ENCODE measurements at places on chromosomes 4 and X. TPM values are rescaled to one million over a fixed set of nuclear protein-coding genes. Genes with fewer than 3 reads are reported as not detected.

The SHOX gene
- total RNA-seq = not detected

The CENPVL2 gene
- total RNA-seq = not detected

The EDA gene
- total RNA-seq = 2.8 TPM

The SMIM10L2A gene
- 3.1 TPM for total RNA-seq

The CENPC gene
- total RNA-seq = 64.0 TPM

The DMP1 gene
- not detected for total RNA-seq

The PPEF2 gene
- total RNA-seq = 0.36 TPM

The ATOH1 gene
- not detected for total RNA-seq

The KIAA1210 gene
- total RNA-seq = not detected

The AP1AR gene
- total RNA-seq = 20.3 TPM

The UVSSA gene
- total RNA-seq = 44.4 TPM

The ADGRA3 gene
- total RNA-seq = 0.30 TPM

The NAA11 gene
- total RNA-seq = not detected

The RAB33A gene
- 9.7 TPM for total RNA-seq

The VEGFC gene
- not detected for total RNA-seq

The ODAPH gene
- not detected for total RNA-seq

The LAP3 gene
- total RNA-seq = 27.6 TPM

The GSPT2 gene
- total RNA-seq = 12.0 TPM

The HDX gene
- total RNA-seq = 0.29 TPM

The TLR7 gene
- 0.06 TPM for total RNA-seq

The BBS12 gene
- 4.1 TPM for total RNA-seq

The AREG gene
- total RNA-seq = 0.44 TPM

The STBD1 gene
- 3.6 TPM for total RNA-seq

The WDR17 gene
- 0.26 TPM for total RNA-seq

The BLOC1S4 gene
- total RNA-seq = 37.8 TPM

The ITM2A gene
- 169 TPM for total RNA-seq

The ETDA gene
- not detected for total RNA-seq

The GPRASP3 gene
- 3.5 TPM for total RNA-seq

The FAM236B gene
- not detected for total RNA-seq

The GLOD5 gene
- not detected for total RNA-seq

The IGSF1 gene
- not detected for total RNA-seq

The PRRG3 gene
- total RNA-seq = not detected

The CHRDL1 gene
- total RNA-seq = not detected

The DDX3X gene
- 320 TPM for total RNA-seq

Measured in CD4-positive, alpha-beta memory T cell (primary cell).